Thyroid gland (tissue), 4 donors: ENCODE measurements at places on chromosomes 6 and 20. TPM values are rescaled to one million over a fixed set of nuclear protein-coding genes. Genes with fewer than 3 reads are reported as not detected.

GRCh38 chr20:59824711-59825562 is 108.5 kb downstream of the SYCP2 start:
- no peak for DNase-seq

Gene SLC52A3
- 0.92 TPM for total RNA-seq

- DNase-seq, result no peak
Measured at GRCh38 chr20:30484009-30484748, 773.3 kb upstream of the DEFB115 start.

DNA sequence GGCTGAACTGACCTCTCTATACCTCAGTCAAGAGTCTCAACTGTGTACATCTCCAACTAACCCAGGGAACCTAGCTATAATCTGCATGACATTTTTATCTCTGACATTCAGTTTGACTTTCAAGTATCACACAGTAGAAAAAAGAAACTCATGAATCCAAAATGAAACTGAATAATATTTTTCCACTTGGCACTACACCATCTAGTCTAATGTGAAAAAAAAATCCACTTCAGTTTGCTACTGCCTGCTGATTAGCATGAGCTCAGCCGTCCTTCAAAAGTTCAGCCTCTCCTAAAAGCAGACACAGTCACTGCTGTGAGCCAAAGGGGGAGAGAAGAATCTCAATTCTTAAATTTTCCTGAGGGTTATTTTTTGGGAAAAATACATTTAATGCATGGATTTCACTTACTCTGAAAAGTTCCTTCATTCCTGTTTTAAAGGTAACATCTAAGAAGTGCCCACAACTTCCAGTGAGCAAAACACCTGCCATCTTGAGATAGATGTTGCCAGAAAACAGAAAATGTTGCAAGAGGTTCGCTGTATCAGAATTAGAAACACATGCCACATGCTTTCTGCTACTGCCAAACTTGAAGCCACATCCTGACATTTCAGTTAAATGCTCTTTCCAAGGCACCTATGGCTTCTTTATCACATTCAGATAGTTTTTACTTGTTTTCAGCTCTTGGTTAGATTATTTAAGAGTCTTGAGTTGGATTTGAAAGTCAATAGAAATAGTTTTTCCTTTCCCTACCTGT is 95.4 kb downstream of the MKKS start:
- DNase-seq, result no peak

DNA sequence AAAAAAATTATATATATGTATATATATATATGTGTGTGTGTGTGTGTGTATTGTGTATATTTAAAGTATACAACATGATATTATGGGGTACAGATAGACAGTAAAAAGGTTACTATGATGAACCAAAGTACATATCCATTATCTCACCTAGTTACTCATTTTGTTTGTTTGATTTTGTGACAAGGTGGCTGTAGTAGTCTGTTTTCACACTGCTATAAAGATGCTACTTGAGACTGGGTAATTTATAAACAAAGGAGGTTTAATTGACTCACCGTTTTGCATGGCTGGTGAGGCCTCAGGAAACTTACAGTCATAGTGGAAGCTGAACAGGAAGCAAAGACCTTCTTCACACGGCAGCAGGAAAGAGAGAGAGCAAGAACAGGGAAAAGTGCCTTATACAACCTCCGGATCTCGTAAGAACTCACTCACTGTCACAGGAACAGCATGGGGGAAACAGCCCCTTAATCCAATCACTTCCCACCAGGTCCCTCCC is 30.2 kb upstream of the DACT2 start:
- DNase-seq, result no peak

Gene DDX43
- total RNA-seq, result 1.5 TPM

DNA sequence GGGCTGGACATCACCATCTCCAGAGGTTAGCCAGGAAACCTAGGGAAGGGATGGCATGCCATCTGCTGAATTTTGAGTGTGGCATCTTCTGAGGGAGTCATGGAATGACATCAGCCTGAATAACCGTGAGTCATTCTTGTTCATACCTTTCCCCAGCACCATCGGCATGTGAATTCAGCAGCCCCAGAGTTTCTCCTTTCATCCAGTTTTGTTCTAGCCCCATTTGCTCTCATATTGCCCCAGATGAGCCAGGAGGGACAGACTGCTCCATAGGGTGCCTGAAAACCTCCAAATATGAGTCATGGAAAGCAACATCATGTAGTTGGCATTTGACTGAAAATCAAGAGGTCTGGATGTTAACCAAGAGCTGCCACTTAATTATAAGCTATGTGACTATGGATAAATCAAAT is 219.2 kb upstream of the SGK1 start:
- DNase-seq, result no peak

DNA sequence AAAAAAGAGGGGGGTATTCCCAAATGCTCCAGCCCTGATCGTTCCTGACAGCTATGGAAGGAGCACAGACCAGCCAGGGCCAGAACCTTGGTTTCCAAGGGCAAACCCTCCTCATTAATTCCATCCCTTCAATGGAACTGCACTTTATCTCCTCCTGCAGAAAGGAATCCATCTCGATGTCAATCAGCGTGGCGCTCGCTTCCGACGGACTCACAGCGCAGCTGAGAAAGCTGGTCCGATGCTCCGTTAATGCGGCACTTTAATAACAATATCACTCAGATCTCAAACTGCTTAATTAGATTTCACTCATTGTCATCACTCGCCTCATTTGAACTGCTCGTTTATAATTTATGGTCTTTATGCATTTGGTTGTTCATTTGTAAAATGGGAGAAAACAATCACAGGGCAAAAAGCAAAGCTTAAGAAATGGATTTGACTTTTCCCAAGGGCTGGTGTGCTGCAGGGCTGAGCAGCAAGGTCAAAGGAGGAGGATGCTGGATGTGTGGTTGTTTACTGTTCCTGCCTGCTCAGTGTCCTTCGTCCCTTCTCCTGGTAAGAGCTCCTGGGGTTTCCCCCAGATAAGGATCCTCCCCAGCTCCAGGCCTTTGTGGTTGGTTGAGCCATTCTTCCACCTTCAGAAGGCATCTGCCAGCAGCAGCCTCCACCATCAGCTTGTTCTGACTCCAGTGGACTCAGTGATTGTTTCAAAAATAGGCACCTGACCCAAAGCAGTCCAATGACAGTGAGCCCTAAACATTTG is 152.7 kb downstream of the ANKRD60 start:
- DNase-seq, result no peak

GRCh38 chr6:121959501-121959900 is 440.0 kb upstream of the HSF2 start:
- DNase-seq, result no peak

DNA sequence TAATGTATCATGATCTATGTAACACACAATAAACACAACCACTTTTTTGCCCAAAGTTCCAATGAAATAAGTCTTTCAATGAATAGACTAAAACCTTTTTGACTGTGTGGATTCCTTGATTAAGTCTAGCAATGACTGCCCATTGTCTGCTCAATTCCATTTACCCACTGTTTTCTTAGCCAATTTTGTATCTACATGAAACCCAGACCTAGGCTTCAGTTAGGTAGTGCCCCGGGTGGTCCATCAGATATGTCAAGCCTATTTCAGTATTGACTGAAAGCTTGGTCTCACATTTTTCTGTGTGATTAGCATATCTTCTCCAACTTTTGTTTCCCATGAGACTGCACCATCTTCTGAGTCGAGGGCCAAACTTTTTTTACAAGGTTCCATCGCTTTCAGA is 615.0 kb downstream of the C6orf118 start:
- no peak for DNase-seq

- DNase-seq, result no peak
Measured at GRCh38 chr6:40112350-40112749, 178.1 kb upstream of the MOCS1 start.

Gene CLPSL1
- not detected for total RNA-seq

GRCh38 chr6:116239856-116240255 is 14.0 kb downstream of the TSPYL4 start:
- no peak for DNase-seq

DNA sequence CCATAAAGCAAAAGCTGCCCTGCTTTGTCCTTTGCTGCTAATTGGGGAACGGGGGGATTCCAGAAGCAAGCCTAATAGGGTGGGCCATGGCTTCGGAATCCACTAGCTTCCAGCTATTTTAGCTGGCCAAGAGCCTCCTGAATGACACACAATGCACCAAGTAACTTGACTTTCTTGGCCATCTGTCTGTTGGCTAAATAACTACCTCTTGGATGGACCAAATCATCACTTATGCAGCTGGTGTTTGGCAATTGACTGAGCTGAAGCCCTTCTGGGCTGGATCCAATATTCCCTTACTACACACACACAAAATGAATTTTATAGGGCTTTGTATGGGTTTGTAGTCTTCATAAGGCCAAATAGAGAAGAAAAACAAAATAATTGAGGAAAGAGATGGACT is 8.8 kb upstream of the CBLN4 start:
- no peak for DNase-seq

Gene CTAGE9
- total RNA-seq, result 0.75 TPM

DNA sequence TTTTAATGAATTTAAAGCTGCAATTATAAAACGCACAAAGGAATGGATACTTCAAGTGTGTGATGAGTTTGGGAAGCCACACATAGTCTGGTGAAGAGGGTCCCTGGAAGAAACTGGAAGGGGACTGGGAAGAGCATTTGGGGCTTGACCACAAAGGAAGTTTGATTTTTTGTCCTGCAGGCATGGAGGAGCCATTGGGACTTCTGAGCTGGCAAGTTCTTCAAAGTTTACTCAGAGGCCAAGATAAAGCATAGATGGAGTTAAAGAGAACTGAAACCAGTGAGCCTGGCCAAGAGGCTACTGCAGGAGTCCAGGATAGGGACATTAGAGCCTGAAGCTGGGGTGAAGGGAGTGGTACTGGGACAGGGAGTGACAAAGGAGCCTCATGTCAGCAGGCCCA is 95.0 kb downstream of the AIG1 start:
- no peak for DNase-seq

Gene EFCAB8
- 0.27 TPM for total RNA-seq

Gene RIPPLY2
- total RNA-seq, result not detected

DNA sequence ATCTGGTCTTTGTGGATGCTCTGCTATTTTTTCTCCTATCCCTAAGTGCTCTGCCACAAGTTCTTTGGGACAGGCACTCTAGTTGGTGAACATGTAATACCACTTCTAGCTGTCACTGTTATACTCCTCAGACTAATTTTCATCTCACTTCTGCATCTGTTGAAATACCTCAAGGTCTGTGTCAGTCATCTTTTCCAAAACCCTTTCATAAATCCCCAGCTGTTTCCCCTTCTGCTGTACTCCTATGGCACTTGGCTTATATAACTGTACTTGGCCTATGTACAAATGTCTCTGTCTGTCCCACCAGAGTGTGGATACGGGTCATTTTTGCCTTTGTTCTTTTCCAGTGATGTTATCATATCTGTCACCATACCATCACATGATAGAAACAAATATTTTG is 124.2 kb downstream of the FHL5 start:
- DNase-seq, result no peak

GRCh38 chr6:118387921-118388701 is 160.0 kb upstream of the PLN start:
- no peak for DNase-seq

- no peak for DNase-seq
Measured at GRCh38 chr6:160188773-160189172, 67.2 kb downstream of the SLC22A1 start.

Gene GRM4
- total RNA-seq, result not detected

- no peak for DNase-seq
Measured at GRCh38 chr6:111972745-111973117, 81.2 kb upstream of the CCN6 start.

DNA sequence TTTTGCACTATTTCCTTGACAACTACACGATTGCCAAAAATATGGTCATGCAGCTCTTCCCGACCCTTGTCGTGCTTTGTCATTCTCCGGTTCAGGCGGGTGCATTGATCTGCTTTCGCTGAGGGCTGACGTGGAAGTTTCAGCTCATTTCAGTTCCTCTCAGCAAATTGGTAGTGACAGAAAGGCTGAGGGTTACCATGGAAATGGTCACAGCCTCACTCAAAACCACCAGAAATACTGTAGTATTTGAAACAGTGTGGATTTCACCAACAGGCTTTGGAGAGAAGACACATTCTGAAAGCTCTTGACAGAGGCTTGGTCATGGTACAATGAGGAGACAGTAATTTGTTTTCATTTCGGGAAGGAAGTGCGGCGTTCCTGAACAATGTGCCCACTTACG is 99.7 kb upstream of the EXOC2 start:
- DNase-seq, result no peak

DNA sequence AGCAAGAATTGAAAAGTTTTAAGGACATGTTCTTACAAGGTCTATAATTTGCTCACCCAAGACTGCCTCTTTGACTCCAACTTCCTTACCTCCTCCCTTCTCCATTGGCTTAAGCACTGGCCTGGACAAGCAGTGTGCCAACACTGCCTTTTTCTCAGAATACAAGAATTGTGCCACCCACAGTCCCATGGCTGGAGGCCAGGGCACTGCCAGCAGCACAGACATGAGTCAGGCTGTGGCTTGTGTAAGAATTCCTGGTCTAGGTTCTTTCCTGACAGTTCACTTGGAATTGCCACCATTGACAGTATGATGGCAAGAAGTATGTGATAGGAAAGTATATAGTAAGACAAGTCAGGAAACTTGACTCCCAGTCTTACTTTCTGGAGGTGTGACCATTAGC is 202.7 kb upstream of the MARCKS start:
- peak; percentile 87 for DNase-seq

Gene FAXC
- 0.71 TPM for total RNA-seq

DNA sequence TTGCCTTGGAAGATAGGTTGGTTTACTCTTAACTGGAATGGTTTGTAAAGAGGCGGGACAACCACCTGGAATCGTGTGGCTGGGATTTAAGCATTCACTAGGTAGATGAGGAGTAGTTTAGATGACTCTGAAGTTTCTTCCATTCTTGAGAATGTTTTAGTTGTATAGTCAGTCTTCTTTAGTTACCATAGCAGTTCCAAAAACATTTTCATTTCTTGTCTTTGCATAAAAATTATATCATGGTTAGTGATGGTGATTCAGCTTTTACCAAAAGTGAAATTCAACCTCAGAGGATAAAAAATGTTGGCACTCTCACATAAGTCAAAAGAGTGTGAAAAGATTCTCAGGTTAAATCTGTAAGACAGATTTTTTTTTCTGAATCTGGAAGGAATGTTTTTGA is 70.3 kb downstream of the SMAP1 start:
- no peak for DNase-seq

DNA sequence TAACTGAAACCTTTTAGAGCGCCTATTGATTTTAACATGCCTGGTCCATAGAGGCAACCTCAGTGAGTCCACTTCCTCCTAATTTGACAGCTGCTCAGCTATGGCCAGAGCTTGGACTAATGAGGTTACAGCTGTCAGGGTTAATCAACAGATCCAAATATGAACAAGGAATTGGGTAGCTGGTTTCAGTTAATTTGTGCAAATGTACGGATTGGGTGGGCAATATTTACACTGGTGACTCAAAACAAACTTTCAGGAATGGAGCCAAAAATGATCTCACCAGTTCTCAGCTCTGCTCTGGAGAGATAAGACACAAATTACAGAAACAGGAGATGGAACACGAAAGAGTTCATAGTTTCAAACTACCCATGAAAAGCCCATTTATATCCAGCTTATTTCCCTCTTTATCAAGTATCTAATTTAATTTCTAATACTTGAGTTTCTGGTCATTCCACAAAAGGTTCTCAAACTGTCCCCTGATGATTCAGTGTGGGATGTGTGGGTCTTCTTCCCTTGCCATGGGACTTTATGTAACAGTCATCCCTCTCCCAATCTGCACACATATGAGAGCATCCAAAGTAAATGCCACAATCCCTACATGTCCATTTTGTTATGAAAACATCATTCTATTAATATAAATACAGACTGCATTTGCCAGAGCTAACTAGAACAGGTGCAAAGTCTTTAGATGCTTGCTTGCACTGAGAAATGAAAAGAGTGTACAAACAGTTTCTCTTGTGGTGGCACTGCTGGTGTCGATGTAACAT is 149.9 kb downstream of the RPS12 start:
- DNase-seq, result no peak

Gene CCN6
- total RNA-seq, result not detected
